ENCODE measurements at places on chromosomes 1 and 21. TPM values are rescaled to one million over a fixed set of nuclear protein-coding genes. Genes with fewer than 3 reads are reported as not detected.

Gene SERPINC1
- not detected for total RNA-seq

Gene RAB3GAP2
- 37.8 TPM for total RNA-seq

Gene SPRR2F
- not detected for total RNA-seq

Gene SLC44A5
- total RNA-seq = under 0.01 TPM

Gene SH2D1B
- total RNA-seq = 0.18 TPM

DNA sequence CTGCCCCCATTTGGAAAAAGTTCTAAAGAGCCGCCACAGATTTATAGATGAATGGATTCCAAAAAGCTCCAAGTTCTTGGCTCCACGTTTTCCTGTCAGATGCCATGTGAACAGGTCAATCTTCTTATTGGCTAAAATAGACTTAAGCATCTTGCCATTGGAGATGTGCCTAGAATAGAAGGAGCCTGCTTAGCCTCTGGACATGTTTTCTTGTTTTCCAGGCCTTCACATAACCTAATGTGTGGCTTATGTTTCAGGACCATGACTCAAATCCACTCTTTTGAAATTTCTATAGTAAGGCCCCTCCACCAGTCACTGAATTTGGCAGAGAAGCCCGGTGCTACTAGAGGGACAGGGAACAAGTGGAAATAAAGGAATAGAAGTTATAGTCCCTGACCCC lies 31.5 kb downstream of the PHC2 start:
- DNase-seq = no peak
- no peak overlapping the region for H3K4me3 ChIP-seq
- peaks cover 3% of the 10 kb centered on the region for H3K4me1 ChIP-seq
- H3K27ac ChIP-seq = no peak overlapping the region
- H3K36me3 ChIP-seq = no peaks in the 10 kb centered on the region

DNA sequence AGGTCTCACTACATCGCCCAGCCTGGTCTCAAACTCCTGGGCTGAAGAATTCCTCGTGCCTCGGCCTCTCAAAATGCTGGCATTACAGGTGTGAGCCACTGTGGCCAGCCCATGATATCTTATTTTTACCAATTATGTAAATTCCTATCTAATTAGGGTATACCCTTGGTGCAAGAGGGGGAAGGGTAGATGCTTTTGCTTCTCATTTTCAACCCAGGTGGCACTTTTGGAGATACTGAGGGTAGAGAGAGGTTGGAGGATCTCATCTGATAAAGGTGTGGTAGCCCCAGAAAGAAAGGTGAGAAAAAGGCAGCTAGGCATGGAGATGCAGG lies 17.4 kb downstream of the ENSA start:
- peaks cover 4% of the 10 kb centered on the region for H3K36me3 ChIP-seq
- no peaks in the 10 kb centered on the region for H3K27me3 ChIP-seq
- DNase-seq = no peak
- H3K4me3 ChIP-seq = no peak overlapping the region

- peaks cover 2% of the 10 kb centered on the region for H3K27me3 ChIP-seq
- H3K36me3 ChIP-seq = no peaks in the 10 kb centered on the region
- no peak overlapping the region for H3K27ac ChIP-seq
- no peak for DNase-seq
Observed at GRCh38 chr1:14466006-14466405, 132.5 kb upstream of the KAZN start.

GRCh38 chr1:3745590-3746381 lies 6.5 kb upstream of the CCDC27 start:
- H3K4me1 ChIP-seq = peaks cover 8% of the 10 kb centered on the region
- no peak overlapping the region for H3K27ac ChIP-seq
- H3K36me3 ChIP-seq = peaks cover 20% of the 10 kb centered on the region
- peaks cover 7% of the 10 kb centered on the region for H3K27me3 ChIP-seq

- no peaks in the 10 kb centered on the region for H3K4me1 ChIP-seq
- H3K27me3 ChIP-seq = peaks cover 45% of the 10 kb centered on the region
- H3K36me3 ChIP-seq = no peaks in the 10 kb centered on the region
- H3K4me3 ChIP-seq = no peak overlapping the region
Observed at GRCh38 chr1:205481629-205482151, 22.8 kb upstream of the CDK18 start.

- no peaks in the 10 kb centered on the region for H3K36me3 ChIP-seq
- no peaks in the 10 kb centered on the region for H3K27me3 ChIP-seq
- H3K4me3 ChIP-seq = no peak overlapping the region
- no peak overlapping the region for H3K27ac ChIP-seq
- no peak for DNase-seq
Observed at GRCh38 chr1:168643152-168643551, 66.7 kb downstream of the XCL1 start.

DNA sequence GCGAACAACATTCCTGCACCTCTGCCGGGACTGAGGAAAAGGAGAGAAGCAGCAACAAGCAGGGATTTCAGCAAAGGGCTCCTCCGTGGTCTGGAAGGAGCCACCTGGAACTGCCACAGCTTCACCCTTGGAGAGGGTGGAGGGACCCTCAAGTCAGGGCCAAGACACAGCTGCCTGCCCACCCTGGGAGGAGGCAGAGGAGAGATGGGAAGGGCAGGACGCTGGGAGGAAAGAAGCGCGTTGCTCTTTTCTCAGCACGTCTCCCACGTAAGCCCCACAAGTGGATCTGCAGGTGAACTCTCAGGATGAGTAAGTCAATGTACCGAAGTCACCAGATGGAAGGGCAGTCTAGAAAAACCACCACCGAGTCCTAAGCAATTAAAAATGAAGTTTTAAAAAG lies 39.6 kb downstream of the SLC19A1 start:
- no peaks in the 10 kb centered on the region for H3K27me3 ChIP-seq
- no peaks in the 10 kb centered on the region for H3K4me1 ChIP-seq
- no peak for DNase-seq
- no peak overlapping the region for H3K27ac ChIP-seq
- H3K36me3 ChIP-seq = peaks cover 45% of the 10 kb centered on the region
- no peak overlapping the region for H3K4me3 ChIP-seq

DNA sequence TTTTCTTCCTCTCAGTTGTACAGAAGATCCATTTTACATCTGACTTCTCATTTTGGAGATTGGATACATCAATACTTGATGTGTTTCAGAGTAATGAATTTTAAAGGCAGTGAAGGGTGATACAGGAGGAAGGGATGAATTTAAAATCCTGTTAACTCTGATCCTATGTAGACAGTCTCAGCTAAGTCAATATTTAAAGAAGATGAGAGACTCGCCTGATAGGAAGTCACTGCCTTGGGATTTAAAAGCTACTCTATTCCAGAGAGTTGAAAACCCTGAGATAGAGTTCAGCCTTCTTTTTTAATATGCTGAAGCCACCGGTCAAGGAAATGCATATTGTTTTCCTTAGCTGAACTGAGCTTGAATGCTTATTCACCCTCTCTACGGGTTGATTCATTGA lies 42.7 kb downstream of the HUNK start:
- no peak for DNase-seq
- no peaks in the 10 kb centered on the region for H3K36me3 ChIP-seq
- H3K27ac ChIP-seq = no peak overlapping the region
- no peak overlapping the region for H3K4me3 ChIP-seq

GRCh38 chr1:207565546-207566468 lies 69.8 kb downstream of the CR1 start:
- no peaks in the 10 kb centered on the region for H3K4me1 ChIP-seq
- DNase-seq = no peak
- no peak overlapping the region for H3K4me3 ChIP-seq
- no peak overlapping the region for H3K27ac ChIP-seq
- no peaks in the 10 kb centered on the region for H3K36me3 ChIP-seq

GRCh38 chr1:68955424-68955823 lies 458.5 kb upstream of the DEPDC1 start:
- H3K36me3 ChIP-seq = no peaks in the 10 kb centered on the region
- DNase-seq = no peak
- H3K4me1 ChIP-seq = no peaks in the 10 kb centered on the region
- H3K27ac ChIP-seq = no peak overlapping the region
- H3K4me3 ChIP-seq = no peak overlapping the region
- no peaks in the 10 kb centered on the region for H3K27me3 ChIP-seq

GRCh38 chr1:178726087-178726517 lies 1.1 kb downstream of the RALGPS2 start:
- peak overlapping the region; percentile 76 for H3K27ac ChIP-seq
- H3K27me3 ChIP-seq = no peaks in the 10 kb centered on the region
- peak overlapping the region; percentile 91 for H3K4me3 ChIP-seq
- H3K4me1 ChIP-seq = no peaks in the 10 kb centered on the region
- DNase-seq = peak; percentile 84

DNA sequence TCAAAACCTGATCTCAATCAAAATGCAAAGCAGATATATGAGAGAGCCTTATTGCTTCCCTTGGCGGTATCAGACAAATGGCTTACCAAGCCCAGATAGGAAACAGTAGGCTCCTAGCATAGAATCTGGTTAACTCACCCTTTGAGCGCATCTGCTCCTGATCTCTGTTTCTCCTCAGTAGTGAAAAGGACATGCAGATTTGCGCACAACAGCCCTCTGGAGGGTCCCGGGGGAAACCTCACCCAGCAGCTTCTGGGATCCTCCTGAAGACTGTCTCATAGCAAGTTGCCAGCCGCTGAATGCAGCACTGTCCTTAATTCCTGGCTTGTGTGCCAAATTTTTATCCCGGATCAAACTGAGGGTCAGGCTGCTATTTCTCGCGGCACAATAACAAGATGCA lies 192.2 kb downstream of the FASLG start:
- no peaks in the 10 kb centered on the region for H3K27me3 ChIP-seq
- no peak overlapping the region for H3K27ac ChIP-seq
- no peaks in the 10 kb centered on the region for H3K4me1 ChIP-seq
- H3K36me3 ChIP-seq = no peaks in the 10 kb centered on the region
- no peak overlapping the region for H3K4me3 ChIP-seq
